ENCODE measurements at places on chromosomes 12 and 14.
A peak's percentile ranks its signal among the peaks of the same experiment; 100 is the strongest.

- DNase-seq = no peak
Observed at GRCh38 chr14:47235619-47236018, 439.8 kb downstream of the MDGA2 start.

DNA sequence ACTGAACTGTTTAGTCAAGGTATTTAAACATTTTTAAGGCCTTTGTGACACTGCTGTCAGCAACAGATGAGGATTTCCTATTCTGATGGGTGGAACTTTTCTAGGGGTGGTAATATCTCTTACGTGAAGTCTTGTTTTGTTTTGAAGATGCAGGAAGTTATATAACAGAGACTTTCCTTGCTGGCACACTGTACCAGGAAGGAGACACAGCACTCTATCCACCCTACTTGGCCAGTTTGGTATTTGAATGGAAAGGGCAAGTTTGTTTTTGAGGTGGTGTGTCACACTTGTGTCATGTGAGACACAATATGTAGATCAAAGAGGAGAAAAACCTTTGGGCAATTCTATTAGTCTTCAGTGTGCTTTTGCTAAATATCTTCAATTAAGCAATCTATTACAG is 51.6 kb upstream of the SRP54 start:
- no peak for DNase-seq

DNA sequence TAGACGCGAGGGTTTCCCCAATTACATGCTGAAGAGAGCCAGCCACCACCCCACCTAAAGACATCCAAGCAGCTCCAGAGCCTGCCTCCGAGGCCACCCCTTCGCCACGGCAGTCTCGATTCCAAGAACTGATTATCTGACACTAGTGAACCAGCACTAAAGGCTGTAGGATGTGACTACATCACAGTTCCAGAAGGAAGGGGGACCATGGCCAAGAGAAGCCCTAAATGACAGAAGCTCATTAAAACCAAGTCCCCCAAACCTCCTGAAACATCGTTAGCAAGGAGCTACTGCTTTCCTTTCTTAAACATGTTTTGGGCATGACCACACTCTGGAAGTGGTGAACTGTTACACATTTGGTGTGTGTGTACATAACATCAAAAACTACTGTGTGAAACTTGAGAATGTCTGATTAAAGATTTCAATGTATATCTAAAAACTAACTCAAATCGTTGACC is 88.2 kb downstream of the DUSP16 start:
- DNase-seq = no peak

GRCh38 chr12:75553836-75554555 is 42.6 kb upstream of the KRR1 start:
- no peak for DNase-seq

- DNase-seq = peak; percentile 7
Observed at GRCh38 chr14:50082784-50083466, 33.4 kb downstream of the VCPKMT start.

DNA sequence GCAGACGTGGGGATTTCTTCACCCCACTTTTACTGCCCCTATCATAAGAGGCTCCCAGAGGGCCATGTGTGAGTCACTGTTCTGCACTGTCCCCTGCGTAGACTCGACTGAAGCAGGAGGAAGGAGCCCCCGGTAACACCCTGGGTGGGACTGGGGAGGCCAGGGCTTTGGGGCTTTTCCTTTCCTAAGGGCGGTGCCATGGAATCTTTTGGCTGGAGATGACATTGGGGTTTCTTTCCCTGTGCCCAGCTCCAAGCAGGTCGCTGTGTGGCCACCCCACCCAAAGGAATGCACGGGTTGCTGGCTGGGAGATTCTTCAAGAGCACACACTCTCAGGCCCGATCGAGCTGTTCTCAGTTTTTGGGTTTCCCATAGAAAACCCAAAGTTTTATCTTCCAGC is 62.3 kb upstream of the RIN3 start:
- DNase-seq = no peak

GRCh38 chr12:48744251-48745008 is 27.9 kb upstream of the CCNT1 start:
- no peak for DNase-seq

- DNase-seq = no peak
Observed at GRCh38 chr12:70794131-70794530, 126.4 kb downstream of the PTPRR start.

GRCh38 chr12:106288494-106289195 is 13.9 kb upstream of the TCP11L2 start:
- DNase-seq = peak; percentile 89

DNA sequence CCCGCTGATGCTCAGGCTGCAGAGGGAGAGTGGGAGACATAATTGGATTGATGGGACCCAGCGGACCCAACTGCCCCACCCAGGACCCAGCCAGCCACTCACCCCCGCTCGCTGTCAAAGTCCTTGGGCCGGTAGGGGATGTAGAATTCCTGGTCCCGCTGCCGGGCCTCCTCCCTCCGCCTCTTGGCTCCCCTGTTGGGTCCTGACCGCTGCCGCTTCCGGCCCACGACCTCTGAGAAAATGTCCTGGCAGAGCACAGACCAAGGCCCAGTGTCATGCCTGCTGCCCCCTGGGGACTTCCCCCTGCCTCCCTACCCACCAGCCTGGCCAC is 13.5 kb downstream of the CFAP73 start:
- no peak for DNase-seq

GRCh38 chr14:88563845-88564244 is 1.0 kb downstream of the ZC3H14 start:
- no peak for DNase-seq

DNA sequence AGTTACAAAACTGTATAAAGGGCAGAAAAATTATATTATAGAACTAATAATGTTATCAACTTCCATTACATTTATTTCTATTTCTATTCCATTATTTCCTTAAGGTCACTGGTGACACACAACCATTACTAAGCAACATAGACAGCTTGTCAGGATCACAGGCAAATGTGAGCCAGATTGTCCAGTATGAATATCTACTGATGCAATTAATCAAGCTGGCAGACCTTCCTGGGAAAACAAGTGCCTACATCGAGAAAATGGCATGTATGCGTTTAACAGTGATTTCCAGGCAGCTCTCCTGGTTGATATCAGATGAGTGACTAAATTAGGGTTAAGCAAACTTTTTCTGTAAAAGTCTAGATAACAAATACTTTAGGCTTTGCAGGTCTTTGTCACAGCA is 36.9 kb upstream of the TSPAN8 start:
- DNase-seq = no peak

- DNase-seq = peak; percentile 44
Observed at GRCh38 chr14:76386944-76387782, 11.2 kb downstream of the ESRRB start.

- no peak for DNase-seq
Observed at GRCh38 chr14:96962337-96962736, 165.2 kb downstream of the VRK1 start.

DNA sequence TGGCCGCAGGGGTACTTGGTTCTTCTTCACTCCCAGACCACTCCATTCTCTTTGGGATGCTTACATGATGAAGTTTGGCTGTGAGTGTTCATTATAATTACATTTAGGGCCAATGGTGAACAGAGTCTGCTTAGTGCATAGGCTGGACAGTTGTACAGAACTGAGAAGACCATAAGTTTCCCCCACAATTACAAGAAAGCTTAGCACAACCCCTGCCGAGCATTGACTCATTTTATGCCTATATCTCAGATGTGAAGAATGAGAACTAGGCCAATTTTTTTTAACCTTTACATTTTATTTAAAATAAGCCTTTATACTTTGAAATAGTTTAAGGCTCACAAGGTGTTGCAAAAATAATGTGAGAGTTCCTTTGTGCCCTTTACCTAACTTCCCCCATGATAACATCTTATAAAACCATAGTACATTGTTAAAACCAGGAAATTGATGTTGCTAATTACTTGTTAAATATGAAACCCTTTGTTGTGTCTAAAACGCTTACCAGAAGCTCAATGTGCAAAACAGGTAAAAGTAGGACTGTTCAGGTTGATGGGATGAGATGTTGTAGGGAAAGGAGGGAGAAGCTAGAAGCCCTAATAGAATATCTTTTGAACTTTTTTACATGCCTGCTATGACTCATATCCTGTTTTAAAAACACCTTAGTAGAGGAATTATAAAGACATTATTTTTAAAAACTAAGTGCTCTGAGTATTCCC is 47.2 kb downstream of the ALDH1L2 start:
- DNase-seq = no peak

DNA sequence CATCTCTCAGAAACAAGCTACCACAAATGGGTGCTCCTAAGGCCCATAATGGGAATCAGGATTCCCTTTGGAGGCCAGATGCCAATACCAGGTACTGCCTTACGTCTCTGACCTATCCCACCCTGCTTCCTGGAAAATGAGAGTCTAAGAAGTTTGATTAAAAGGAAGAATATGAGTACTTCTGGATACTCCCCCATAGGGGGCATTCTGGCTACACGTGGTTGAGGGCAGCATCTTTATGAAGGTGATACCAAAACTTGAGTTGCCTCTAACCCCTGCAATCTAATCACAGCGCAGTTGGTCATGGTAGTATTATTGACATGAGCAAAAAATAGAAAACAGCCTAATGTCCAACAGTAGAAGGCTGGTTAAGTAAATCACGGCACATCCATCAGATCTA is 184.2 kb upstream of the LHX5 start:
- DNase-seq = no peak

DNA sequence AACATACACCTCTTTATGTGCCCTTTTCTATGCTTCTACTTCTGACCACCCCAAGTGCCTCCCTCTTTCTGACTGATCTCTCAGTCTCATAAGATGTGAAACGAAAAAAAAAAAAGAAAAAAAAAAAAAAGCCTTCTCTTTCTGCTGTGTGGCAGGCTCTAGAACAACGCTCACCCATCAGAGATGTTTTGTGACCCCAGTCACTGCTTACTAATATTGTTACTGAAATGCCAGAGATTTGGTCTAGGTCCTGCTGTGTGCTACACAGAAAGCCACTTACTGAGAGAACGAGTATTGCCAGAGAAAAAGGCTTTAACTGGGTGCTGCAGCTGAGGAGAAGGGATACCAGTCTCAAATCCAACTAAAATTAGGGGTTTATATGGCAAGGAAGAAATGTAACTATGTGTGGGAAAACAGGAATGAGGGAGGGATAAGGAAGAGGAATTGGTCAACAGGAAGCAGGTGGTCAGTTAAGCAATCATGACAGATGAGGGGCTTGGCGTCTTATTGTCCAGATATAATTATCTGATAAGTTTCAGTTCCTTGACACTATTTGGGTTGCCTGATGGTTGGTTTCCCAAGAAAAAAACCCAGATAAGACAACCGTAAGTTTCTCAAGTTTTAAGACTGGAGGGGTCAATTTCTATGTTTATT is 149.0 kb downstream of the NAV3 start:
- DNase-seq = no peak

DNA sequence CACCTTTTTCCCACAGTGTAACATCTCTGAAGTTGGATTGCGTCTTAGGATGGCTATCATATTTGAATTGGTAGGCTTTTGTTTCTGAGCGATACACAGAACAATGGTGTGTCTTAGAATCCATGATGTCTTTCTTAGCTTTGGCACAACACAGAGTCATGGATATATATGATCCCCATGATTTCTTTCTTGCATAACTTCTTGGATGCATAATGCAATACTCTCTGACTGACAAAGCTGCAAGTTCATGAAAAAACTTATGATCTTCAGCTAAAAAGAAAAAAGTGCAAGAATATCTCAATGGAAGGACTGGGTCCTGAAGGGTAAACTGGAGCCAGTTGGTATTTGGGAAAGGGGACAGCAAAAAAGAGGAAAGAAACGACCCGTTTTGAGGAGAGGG is 48.1 kb downstream of the VWF start:
- DNase-seq = no peak

DNA sequence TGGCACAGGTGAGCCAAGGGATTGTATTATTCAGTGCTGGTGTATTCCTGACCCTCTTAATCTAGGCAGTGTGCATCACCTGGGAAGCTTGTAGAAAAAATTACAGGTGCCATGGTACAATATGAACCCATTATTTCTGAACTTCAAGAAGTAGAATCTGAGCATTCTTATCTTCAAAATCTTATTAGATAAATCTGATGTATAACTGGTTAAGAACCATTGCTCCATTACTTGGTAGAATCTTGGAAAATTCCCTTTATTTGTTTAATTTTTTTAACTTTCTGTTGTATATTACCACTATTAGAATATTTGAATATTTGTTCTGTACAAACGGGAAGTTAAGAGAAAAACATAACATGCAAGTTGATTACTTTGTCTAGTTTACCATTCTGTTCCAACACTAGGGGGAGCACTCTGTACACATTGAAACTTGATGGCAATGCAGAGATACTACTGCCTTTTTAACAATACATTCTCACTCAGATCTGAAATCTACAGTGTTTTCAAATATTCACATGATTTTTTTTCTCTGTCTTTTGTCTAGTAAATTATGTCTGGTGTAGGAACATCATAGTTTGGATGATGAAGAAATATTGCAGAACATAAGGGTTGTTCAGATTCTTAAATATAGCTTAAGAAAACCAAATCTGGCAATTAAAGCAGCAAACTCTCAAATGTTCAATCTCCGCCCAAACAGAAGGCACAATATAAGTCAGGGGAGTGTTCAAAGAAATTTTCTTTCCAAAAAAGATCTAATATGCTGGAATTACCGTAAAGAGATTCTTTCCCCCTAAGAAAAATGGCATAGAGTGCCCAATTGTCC is 196.6 kb downstream of the PCNX1 start:
- peak; percentile 54 for DNase-seq
